ENCODE measurements at places on chromosomes 7 and 10. TPM values are rescaled to one million over a fixed set of nuclear protein-coding genes. Genes with fewer than 3 reads are reported as not detected.

- no peak for DNase-seq
Measured at GRCh38 chr7:50658696-50659095, 93.5 kb upstream of the DDC start.

GRCh38 chr7:99452541-99452940 is 13.4 kb downstream of the ATP5MF start:
- DNase-seq, result no peak

GRCh38 chr10:543862-544822 is 145.3 kb downstream of the DIP2C start:
- no peak for DNase-seq

- no peak for DNase-seq
Measured at GRCh38 chr10:36621346-36621745, 504.1 kb upstream of the ANKRD30A start.

GRCh38 chr7:593324-594115 is 73.9 kb upstream of the PDGFA start:
- no peak for DNase-seq

- no peak for DNase-seq
Measured at GRCh38 chr10:75117995-75118394, 6.5 kb downstream of the SAMD8 start.

DNA sequence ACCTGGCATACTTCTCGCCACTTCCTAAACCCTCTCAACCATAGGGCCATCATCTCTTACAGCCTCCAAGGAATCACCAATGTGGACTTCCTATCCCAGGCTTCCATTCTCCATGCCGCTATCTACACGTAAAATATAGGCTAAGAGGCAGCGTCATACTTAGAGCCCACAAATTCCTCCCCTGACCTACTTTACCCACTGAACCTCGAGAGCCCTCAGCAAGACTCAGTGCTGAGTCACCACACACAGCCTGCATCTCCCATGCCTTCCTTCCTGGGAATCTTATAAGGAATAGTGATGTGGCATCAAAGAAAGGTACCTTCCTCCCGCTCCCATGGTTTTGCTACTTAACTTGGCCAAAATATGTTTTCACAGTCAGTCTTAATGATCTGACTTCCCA is 435.6 kb upstream of the NFE2L3 start:
- DNase-seq, result no peak

AUTS2 gene
- 54.9 TPM for total RNA-seq

STEAP1B gene
- 0.28 TPM for total RNA-seq

TIMM23B gene
- 15.1 TPM for total RNA-seq

ZNF117 gene
- 11.6 TPM for total RNA-seq
